ENCODE measurements at places on chromosomes 7 and 10.
A peak's percentile ranks its signal among the peaks of the same experiment; 100 is the strongest.

GRCh38 chr10:102752934-102753664 lies 9.4 kb downstream of the WBP1L start:
- DNase-seq, result peak; percentile 74

DNA sequence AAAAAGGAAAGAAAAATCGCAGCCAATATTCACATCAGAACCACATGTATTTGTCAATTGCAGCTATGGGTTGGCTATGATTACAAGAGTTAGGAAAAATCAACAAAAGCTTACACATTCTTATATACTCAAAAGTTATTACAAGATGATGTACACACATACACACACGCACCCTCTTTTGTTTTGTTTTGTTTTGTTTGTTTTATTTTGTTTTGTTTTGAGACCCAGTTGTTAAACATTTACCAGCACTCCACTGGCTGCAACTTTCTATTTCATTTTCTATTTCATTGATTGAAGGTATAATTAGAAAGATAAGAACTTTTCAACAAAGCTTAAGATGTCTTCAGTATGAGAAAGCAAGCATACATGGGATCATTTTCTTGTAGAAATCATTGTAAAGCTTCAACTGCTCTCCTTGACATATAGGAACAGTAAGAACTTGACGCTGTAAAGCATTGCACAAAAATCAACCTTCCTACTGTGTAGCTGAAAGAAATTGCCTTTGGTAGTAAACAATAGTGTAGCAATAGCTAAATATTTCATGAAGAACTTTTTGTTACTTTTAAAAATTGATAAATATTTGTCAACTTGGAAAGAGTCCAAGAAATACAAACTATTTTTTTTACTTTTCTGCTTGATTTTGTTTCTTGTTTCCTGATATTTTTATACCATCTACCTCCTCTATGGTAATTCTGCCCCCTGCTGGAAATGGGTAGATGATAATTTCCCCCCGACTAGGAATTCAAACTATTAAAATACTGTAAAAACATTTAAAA lies 205.9 kb downstream of the MBL2 start:
- DNase-seq, result peak; percentile 64

DNA sequence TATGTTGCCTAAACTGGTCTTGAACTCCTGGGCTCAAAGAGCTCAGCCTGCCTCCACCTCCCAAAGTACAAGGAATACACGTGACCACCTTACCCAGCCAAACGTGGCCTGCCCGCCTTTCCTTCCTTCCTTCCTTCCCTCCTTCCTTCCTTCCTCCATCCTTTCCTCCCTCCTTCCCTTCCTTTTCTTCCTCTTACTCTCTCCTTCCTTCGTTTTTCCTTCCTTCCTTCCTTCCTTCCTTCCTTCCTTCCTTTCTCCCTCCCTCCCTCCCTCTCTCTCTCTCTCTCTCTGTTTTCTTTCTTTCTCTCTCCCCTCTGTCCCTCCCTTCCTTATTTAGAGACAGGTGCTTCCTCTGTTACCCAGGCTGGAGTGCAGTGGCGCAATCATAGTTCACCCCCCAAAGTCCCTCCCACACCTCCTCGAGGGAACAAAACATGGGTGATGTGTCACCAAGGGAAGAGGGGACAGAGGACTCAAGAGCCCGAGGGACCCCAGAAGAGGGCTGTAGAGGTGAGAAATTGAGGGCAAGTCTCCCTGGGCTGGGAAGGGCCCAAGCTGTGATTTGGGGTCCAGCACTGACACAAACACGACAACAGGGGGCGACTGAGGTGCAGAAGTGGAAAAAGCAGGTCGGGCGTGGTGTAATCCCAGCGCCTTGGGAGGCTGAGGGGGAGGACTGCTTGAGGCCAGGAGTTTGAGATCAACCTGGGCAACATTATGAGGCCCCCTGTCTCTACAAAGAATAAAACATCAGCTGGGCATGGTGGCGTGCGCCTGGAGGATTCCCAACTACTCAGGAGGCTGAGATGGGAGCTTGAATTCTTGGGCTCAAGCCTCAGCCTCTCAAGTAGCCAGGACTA lies 28.1 kb downstream of the EPHB4 start:
- DNase-seq, result peak; percentile 92

DNA sequence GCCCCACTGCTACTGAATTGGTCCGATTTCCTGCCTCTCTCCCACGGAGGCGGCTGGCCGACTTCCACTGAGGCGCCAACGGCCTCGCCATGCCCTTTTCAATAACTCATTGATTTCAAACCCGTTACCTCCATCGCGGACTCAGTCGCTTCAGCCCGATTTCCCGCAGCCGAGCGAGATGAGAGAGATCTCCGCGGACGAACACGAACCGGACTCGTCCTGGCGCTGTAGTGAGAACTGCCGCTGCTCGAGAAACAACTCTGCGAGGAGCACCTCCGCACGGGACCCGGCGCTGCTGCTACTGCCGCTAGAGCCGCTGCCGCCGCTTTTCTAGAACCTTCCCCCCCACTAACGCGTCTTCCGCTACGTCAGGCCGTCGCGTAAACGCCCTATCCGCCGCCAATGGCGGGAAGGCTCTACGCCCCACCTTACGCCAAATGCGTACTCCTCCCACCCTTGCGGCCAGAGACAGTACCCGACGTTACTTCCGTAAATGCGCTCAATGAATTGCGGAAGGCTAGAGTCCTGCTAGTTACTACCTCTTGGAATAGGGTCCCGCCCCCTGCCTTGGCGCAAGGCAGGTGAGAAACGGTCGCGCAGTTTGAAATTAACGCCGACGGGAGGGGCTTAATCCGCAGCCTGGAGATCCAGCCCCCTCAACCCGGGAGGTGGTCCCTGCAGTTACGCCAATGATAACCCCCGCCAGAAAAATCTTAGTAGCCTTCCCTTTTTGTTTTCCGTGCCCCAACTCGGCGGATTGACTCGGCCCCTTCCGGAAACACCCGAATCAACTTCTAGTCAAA lies at the start of gene HNRNPA2B1:
Gene HNRNPA2B1, minus strand, starts transcription at position 303 of the 803 bp plus-strand sequence. Its CDS starts 169 bp downstream, at position 134.
- peak; percentile 100 for DNase-seq

GRCh38 chr7:102425639-102426267 lies 7.6 kb upstream of the ORAI2 start:
- DNase-seq, result peak; percentile 93

GRCh38 chr10:75266945-75267344 lies 31.2 kb upstream of the COMTD1 start:
- DNase-seq, result no peak

DNA sequence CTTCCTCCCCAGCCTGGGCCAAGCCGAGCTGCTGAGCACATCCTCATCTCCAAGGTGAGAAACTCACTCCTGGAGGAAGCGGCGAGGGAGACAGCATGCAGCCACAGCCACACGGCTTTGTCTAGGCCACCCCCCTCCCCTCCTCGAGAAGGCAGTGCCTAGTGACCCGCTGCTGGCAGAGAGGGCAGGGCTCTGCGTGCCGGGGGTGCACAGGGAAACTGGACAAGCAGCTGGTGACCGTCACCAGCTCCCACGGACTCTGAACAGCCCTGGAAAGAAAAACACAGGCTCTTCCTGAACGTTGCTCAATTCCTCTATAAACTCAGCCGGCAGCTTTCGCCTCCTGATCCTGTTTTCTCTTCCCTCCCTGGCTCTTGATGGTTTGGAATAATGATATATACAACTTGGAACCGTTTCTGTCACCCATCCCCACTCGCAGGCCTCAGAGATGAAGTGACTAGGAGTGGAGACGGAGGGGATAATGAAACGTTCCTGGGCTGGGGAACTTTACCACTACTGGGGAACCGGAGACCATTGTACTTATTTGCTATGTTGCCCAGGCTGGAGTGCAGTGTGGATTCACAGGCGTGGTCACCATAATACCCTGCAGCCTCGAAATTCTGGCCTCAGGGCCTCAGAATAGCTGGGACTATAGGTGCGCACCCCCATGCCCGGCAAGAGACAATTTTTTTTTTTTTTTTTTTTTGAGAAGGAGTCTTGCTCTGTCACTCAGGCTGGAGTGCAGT lies 19.3 kb downstream of the PAPOLB start:
- DNase-seq, result no peak

DNA sequence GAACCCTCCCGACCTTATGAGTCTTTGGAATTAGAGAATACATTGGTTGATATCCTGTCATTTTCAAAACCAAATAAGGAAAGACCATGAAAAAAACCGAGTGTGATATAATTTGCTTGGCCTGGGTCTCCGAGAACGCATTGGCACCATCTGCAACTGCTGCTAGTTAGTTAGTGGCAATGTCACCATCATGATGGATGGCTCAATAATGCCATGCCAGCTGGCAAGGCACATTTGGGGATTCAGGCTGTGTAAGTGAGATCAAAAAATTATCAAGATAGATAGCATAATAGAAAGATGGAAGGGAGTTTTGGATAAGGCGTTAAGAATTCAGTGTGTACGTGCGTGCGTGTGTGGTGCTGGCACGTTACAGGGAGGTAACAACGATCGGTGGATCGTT lies 134.7 kb upstream of the TCERG1L start:
- no peak for DNase-seq

DNA sequence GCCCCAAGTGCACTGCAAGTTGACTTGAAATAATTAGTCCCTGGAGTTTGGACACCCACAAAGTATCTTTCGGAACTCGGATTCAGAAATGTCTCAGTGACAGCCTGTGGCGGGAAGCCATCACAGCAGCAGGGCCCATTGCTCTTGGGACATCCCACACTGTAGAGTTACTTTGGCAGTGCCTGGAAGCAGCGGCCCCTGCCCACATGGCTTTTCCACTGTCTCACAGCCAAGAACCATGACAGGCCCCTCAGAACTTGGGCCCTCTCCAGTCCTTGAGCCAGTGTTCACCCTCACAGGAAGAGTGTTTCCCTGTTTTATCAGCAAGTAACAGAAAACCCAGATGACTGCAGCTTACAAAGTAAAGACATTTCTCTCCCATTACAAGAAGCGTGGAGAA lies 477.0 kb upstream of the GALNT17 start:
- no peak for DNase-seq

GRCh38 chr7:134757938-134758337 lies 21.5 kb upstream of the CALD1 start:
- DNase-seq, result no peak

DNA sequence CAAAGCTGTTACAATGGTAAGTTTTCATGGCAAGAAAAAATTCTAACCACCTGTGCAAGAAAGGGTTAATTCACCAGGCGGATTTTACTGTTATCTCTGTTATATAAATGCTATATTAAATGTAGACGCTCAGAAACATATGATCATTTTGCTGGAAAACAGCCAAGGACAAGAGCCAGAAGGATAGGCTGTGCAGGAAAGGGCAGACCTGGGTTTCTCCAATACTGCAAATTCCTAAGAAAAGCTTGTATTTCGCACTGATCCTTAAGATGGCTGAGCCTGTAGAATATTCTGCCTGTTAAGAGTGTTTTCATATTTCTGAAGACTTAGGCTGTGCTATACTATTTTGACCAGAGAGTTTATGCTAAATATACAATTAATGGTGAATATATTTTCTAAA lies 564.1 kb upstream of the KCND2 start:
- DNase-seq, result no peak

- DNase-seq, result no peak
These were observed 189.7 kb downstream of the ZNF248 start for GRCh38 chr10:37667736-37668135.

DNA sequence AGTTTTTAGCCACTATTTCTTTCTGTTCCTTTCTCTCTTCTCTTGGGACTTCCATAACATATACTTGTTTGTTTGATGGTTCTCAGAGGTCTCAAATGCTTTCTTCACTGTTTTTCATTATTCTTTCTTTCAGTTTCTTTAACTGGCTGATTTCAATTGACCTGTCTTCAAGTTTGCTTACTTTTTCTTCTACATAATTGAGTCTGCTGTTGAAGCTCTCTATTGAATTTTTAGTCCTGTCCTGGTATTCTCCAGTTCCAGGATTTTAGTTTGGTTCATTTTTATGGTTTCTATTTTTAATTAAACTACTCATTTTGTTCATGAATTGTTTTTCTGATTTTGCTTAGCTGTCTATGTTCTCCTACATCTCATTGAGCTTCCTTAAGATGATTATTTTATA lies 1305.3 kb upstream of the CELF2 start:
- no peak for DNase-seq
